ENCODE measurements at places on chromosomes 5 and 9. TPM values are rescaled to one million over a fixed set of nuclear protein-coding genes. Genes with fewer than 3 reads are reported as not detected.

- peak; percentile 35 for DNase-seq
These were observed 497.2 kb downstream of the MAT2B start for GRCh38 chr5:164002628-164003027.

- no peak for DNase-seq
These were observed 66.9 kb downstream of the RFX3 start for GRCh38 chr9:3458806-3459475.

DNA sequence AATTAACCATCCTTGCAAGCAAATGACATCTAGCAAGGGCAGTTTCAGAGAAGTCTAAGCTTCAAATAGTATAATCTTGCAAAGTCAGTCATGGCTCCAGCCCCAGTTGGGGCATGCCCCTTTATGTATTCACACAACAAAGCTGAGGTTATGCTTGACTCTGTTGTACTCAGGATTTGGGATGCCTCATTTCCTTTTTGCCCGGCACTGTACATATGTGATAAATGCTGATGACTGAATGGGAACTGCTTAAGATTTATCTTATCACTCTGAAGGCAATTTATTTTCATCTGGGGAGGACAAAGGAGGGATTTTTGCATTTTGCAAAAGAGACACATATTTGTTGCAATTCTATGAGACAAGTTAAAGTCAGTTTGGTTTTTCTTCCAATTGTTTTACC, 219.2 kb downstream of the TRPM3 start:
- DNase-seq: no peak

Gene SOX30
- total RNA-seq: not detected

Gene SURF6
- total RNA-seq: 17.4 TPM

Gene FXN
- 11.4 TPM for total RNA-seq

GRCh38 chr5:56075361-56075760, 80.6 kb upstream of the IL6ST start:
- DNase-seq: no peak

Gene TARS1
- total RNA-seq: 320 TPM

DNA sequence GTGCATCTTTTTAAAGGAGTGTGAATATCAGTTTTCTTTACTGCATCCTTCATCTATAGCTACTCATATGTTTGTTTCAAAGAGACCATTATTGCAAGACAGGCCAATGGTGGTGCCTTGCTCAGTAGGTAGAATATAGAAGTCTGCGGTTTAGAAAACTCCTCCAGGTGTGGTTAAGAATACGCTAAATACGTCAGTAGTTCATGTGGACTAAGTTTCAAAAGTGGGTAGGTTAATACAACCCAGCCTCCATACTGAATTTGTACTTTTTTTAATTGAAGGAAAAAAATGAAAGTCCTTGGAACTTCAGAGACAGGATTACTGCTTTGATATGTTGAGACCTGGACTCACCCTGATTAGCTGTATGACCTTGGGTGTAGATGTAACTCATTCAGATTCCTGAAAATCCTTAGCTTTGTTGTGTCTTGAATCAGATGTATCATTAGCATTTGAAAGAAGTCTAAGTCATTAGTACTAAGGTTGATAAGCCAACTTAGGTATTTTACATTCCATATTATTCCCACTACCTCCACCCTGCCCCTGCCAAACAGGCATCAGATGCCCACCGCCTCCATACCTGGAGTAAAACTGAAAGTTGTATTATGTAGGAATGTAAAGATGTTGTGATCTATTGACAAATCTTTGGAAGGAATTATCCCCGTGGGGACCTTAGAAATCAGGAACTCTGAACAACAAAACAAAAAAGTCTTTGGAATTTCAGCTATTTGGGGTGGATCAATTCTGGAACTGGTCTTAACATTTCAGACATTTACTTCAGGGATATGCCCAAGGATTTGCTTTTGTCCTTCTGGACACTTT, 6.1 kb downstream of the BASP1 start:
- no peak for DNase-seq

- DNase-seq: no peak
These were observed 3.7 kb downstream of the HABP4 start for GRCh38 chr9:96453625-96454024.

DNA sequence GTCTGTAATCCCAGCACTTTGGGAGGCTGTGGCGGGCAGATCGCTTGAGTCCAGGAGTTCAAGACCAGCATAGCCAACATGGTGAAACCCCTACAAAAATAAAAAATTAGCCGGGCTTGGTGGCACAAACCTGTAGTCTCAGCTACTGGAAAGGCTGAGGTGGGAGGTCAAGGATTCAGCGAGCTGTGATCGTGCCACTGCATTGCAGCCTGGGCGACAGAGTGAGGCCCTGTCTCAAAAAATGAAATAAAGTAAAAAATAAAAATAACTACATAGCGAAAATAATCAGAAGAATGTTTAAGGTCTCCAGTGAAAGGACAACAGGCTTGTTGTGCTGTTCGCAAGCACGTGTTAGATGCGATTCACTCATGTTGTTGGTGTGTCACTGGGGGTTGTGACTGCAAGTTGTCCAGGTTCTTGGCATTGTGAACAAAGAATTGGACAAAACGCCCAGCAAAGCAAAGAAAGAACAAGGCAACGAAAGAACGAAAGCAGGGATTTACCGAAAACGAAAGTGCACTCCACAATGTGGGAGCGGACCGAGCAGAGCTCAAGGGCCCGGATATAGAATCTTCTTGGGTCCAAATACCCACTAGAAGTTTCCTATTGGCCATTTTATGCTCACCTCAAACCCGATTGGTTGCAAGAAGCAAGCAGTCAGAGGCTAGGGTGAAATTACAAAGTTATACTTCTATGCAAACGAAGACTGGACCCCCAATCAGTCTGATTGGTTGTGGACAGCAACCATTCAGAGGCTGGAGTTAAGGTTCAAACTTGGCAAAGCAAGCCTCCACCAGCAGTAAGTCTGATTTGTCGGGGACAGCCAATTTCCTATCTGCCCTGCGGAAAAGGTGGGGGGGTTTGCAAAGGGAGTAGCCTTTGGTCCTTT, 844 bp upstream of the MCCC2 start:
- DNase-seq: no peak

Gene EPB41L4B
- 11.0 TPM for total RNA-seq

GRCh38 chr9:37916471-37917312, 12.8 kb upstream of the SLC25A51 start:
- no peak for DNase-seq

GRCh38 chr9:138059196-138059595, 181.6 kb downstream of the CACNA1B start:
- no peak for DNase-seq

Gene ADAMTS13
- 2.0 TPM for total RNA-seq

DNA sequence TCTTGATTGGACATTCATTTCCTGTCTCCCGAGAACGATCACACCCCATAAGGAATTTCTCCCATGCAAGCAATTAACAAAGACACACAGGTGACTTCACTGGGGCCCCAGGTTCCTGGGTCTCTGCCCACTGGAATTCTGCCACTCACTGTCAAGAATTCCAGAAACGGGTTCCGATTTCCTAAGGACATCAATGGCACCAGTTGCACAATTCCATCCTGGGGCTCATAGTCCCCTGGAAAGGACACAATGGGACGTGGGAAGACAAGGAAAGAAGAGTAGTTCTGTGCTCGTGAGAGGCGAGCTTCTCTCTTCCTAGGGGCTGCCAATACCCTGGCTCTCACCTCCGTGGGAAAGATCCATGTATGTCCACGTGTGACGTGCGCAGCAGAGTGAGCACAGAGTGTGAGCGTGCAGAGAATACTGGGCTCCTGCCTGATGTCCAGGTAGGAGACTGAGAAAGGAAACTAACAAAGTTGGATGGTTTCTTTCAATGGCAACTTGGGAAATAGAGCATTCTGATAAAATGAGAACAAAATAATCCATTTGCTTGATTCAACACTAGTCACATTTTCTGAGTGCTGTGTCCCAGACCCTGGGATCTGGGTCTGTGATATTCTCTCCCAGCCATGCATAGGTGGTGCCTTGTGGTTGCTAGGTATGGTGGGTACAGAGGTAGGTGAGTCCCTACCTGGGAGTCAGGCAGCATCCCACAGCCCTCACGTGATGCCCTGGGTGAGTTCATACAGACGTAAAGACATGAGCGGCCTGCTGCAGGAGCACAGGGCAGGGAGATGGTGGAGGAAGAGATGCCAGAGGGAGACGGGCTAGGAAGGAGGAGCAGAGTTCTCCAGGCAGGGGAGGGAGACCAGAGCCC, 159.8 kb downstream of the COL23A1 start:
- no peak for DNase-seq

- DNase-seq: no peak
These were observed 176.1 kb downstream of the ADAMTS12 start for GRCh38 chr5:33715661-33716060.

DNA sequence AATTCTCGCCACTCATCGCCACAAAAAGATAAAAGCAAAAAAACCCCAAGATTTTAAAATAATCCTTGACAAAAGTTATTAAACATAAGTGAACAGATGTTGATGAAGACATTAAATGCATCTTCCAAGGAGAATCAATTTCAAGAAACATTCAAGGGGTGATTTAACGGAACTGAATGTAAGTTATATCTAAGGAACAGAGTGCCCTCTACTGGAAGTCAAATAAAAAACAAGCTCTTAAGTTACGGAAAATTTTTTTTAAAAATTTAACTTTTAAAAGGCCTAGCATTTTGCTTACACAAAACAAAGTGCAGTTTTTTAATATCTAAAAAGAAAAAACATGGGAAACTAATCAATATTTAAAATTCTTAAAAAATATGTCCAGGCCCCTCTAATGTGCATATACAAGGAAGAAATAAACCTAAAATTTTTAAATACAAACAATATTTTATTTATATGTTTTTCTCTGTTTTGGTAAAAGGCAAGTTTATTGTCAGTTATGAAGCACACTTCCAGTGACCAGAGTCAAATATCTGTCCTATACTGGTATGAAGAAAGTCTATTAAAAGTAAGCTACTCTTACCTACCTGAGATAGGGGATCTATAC, 28.0 kb downstream of the TEX10 start:
- peak; percentile 28 for DNase-seq

DNA sequence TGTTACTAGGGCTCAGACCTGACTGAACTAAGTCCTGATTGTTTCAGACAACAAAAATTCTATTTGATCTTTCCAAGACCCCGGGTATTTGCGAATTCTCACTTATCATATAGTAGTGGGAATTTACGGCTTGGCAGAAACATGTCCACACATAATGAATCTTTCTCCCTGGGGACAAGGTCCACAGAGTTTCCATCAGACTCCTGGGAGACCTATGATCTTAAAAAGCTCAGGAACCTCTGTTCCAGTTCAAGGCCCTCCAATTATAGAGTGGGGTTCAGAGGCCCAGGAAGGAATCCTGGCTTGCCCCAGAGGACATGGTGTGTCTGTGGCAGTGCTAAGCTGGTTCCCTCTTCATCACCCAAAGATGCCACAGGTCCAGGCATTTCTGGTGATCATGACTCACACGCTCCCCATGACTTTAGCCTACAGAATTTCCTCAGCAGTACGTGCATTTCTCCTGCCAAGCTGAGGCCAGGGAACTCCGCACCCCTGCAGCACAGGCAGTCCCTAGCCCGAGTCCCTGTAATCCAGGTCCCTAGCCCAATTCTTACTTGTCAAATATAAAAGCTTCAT, 12.6 kb downstream of the RAPGEF1 start:
- no peak for DNase-seq

Gene TNFSF15
- total RNA-seq: 11.7 TPM

GRCh38 chr9:130630506-130631330, 33.7 kb upstream of the PRDM12 start:
- no peak for DNase-seq

DNA sequence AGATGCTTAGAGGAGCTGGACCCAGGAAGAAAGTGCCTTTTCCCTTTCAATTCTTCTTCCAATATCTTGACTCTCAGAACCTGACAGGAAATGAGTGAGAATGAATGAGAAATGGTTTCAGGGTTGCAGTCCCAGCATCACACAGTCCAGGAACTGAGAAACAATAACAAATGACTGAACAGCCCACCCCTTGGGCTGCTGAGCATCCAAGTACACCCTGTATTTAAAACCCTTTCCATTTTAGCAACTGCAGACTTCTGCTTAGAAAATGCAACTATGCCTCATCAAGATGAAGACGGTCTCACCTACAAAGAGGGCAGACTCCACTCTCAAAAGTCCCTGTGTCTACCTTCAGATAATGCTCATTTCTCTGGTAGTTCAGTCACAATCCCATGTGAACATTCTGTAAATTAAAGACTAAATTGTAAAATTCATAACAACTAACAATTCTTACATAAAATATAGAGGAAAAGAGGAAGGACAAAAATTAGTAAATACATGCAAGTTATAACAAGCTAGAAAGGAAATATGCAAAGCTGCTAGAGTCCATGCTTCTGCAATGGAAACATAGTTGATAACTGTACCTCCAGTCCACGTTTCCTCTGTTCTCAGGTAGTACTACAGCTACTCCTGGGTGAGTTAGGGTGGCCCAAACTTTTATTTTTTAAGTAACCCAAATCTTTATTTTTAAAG, 316.5 kb downstream of the ICE1 start:
- DNase-seq: no peak

Gene ALDH7A1
- total RNA-seq: 35.2 TPM

GRCh38 chr5:98193921-98194760, 579.3 kb upstream of the RGMB start:
- DNase-seq: no peak

DNA sequence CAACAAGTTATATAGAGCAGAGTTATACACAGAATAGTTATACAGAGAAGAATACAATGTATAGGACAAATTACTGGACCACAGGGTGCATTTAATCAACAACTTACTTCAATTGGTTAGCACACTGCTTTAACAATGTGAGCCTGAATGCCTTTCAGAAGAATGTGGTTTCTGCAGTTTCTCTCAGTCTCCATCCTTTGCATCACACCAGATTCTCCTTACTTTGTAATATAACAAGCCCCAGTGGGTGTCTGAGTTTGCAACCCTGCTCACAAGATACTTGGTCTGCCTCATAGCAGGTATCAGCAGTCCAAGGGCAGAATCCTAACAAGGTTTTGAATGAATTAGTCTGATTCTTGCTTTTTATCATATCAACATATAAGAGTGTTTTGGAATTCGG, 114.6 kb downstream of the GABRB2 start:
- no peak for DNase-seq

DNA sequence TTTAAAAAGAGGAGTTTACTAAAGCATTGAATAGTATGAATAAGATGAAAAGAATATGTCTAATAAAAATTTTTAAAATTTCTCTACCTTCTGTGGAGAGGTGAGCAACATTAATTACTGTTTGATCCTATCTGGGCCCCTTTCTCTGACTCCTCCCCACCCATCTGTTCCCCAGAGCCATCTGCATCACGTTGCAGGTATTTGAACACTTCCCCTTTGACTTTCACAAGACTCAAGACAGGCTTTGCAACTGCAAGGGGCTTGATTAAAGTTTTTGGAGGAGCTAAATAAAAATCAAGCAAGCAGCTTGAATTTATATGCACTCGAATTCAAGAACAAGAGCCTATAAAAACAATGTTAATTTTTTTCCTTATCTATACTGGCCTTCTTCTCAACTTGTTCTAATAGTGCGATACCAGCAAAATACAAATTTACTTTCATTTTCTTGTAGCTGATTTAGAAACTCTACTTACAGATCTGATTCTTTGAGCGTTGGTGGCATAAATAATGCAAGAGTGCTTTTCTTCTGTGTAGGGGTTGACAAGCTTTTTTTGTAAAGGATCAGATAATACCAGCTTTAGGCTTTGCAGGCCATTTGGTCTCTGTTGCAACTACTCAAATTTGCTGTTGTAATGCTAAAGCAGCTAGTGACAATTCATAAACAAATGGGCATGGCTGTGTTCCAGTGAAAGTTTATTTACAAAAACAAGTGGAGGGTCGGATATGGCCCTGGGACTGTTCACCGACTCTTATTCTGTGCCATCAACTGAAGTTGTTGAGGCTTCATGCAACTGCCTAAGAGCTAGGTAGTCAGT, 21.2 kb downstream of the TXNDC8 start:
- DNase-seq: no peak

- no peak for DNase-seq
These were observed 55.0 kb downstream of the NSG2 start for GRCh38 chr5:174100490-174100889.

GRCh38 chr5:169174923-169175322, 126.0 kb downstream of the SLIT3 start:
- no peak for DNase-seq
